ENCODE measurements at places on chromosomes 4 and X. TPM values are rescaled to one million over a fixed set of nuclear protein-coding genes. Genes with fewer than 3 reads are reported as not detected.

NEK1 gene
- 5.6 TPM for polyA plus RNA-seq

CPZ gene
- polyA plus RNA-seq: 1.2 TPM

ANTXR2 gene
- 10.6 TPM for polyA plus RNA-seq

TIGD4 gene
- 0.75 TPM for polyA plus RNA-seq

ANXA3 gene
- 33.7 TPM for polyA plus RNA-seq

RAI2 gene
- 18.3 TPM for polyA plus RNA-seq

MAGEA4 gene
- polyA plus RNA-seq: not detected

FAT1 gene
- polyA plus RNA-seq: 62.2 TPM

MSMO1 gene
- 91.4 TPM for polyA plus RNA-seq

SHROOM2 gene
- polyA plus RNA-seq: 3.5 TPM

FTSJ1 gene
- polyA plus RNA-seq: 30.6 TPM

SPANXB1 gene
- not detected for polyA plus RNA-seq

PABPC4L gene
- 0.47 TPM for polyA plus RNA-seq

MEPE gene
- polyA plus RNA-seq: not detected

GPR119 gene
- not detected for polyA plus RNA-seq

TLR1 gene
- polyA plus RNA-seq: 1.8 TPM

CSAG2 gene
- polyA plus RNA-seq: not detected

WDR44 gene
- 3.6 TPM for polyA plus RNA-seq

FAM200B gene
- polyA plus RNA-seq: 115 TPM

MAGEA1 gene
- polyA plus RNA-seq: not detected

PAGE1 gene
- polyA plus RNA-seq: not detected

TBX22 gene
- not detected for polyA plus RNA-seq
